ENCODE measurements at places on chromosomes 16 and 17. TPM values are rescaled to one million over a fixed set of nuclear protein-coding genes. Genes with fewer than 3 reads are reported as not detected.
A peak's percentile ranks its signal among the peaks of the same experiment; 100 is the strongest.

DNA sequence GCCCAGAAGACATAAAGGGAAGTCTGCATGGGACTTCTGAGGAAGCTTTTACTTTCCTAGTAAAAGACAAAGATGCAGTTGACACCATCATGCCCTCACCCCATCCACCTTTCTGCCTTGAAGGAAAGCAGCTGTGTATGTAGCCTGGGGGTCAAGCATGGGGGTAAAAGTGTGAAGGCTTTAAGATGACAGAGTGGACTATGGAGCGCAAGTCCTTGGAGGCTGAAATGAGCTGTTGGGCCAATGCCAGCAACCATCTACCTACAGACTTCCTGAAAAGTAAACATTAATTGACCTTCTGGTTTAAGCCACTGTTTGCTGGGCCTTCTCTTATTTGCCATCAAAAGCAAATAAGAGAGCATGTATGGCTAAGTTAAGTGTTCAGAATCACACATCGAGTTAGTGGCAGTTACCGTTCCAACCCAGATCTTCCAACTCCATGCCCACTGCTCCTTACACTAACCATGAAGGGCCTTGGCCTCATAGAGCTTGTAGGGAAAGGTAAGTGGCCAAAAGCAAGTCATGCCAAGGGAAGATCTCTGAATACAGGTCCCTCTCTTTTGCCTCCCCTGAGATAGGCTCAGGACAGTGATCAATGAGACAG lies 30.0 kb downstream of the SLC13A5 start:
- peaks cover 18% of the 10 kb centered on the region for H3K4me1 ChIP-seq
- H3K27me3 ChIP-seq = no peaks in the 10 kb centered on the region
- DNase-seq = no peak
- no peak overlapping the region for H3K27ac ChIP-seq
- H3K36me3 ChIP-seq = no peaks in the 10 kb centered on the region

DNA sequence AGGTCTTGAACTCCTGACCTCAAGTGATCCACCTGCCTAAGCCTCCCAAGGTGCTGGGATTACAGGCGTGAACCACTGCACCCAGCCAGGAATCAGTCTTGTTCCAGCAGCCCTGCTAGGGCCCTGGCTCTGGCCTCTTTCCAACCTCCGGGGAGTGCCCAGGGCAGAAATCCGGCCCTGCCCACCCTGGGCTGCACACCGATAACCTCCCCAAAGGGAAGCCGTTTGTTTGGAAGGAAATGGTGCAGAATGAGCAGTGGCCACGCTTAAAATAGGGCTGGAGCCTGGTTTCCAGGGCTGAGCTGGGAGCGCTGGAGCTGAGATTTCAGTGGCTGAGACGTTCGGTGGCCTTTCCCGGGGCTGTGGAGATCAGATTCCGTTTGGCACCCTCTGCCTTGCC lies 17.8 kb upstream of the EMP2 start:
- no peaks in the 10 kb centered on the region for H3K27me3 ChIP-seq
- DNase-seq = peak; percentile 20
- H3K36me3 ChIP-seq = no peaks in the 10 kb centered on the region
- no peak overlapping the region for H3K27ac ChIP-seq

DNA sequence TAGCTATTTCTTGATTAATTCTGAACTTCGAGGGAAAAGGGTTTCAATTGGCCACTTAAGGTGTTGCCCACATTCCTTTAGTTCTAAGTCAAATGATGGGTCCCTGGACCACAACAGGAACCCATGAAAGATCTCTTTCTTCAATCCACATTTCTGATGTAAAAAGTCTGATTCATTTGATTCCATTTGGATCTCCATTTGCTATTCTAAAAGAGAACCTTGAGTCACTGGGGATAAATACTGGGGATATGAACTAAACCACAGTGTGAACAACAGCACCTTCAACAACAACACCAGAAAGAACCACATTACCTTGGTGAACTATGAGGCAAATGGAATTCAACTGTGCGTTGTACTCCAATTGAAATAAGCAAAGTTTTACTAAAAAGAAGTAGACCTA lies 108.9 kb upstream of the IRX5 start:
- no peaks in the 10 kb centered on the region for H3K4me1 ChIP-seq
- no peak overlapping the region for H3K27ac ChIP-seq
- no peak overlapping the region for H3K4me3 ChIP-seq
- no peaks in the 10 kb centered on the region for H3K27me3 ChIP-seq

GRCh38 chr17:68705714-68706076 lies 104.5 kb upstream of the FAM20A start:
- H3K36me3 ChIP-seq = no peaks in the 10 kb centered on the region
- H3K27me3 ChIP-seq = peaks cover 10% of the 10 kb centered on the region
- DNase-seq = no peak
- no peak overlapping the region for H3K4me3 ChIP-seq
- no peaks in the 10 kb centered on the region for H3K4me1 ChIP-seq

DNA sequence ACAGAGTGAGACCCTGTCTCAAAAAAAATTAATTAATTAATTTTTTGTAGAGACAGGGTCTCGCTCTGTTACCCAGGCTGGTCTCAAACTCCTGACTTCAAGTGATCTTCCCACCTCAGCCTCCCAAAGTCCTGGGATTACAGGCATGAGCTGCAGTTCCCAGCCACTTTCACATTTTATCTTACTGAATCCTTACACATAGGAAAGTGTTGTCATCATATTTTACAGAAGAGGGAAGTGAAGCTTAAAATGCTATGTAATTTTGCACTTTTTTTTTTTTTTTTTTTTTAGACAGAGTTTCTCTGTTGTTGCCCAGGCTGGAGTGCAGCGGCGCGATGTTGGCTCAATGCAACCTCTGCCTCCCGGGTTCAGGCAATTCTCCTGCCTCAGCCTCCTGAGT lies 21.1 kb upstream of the ZNF629 start:
- DNase-seq = no peak
- peaks cover 10% of the 10 kb centered on the region for H3K4me1 ChIP-seq
- no peaks in the 10 kb centered on the region for H3K36me3 ChIP-seq
- no peak overlapping the region for H3K27ac ChIP-seq

DNA sequence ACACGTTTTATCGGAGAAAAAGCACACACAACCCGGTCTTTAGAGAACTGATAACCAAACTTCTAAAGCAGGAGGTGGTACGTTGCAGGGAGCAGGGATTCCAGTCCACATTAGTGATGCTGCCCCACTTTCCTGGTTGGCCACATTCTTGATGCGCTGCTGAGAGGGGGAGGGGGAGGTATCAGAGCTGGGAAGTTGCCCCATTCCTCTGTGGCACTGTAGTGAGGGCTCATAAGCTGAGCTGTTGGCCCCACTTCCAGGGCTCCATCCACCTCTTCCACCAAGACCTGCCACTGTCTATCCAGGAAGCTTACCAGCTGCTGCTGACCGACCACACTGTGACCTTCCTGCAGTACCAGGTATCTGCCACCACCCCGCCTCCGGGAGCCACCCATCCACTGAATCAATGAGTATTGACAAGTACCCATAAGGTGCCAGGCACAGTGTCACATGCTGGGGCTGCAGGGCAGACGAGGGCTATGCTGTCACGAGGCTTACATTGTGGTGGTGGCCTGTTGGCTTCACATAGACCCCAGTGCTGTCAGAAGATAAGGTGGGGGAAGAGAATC lies 1.1 kb downstream of the TSEN54 start:
- peak; percentile 43 for DNase-seq
- peaks cover 35% of the 10 kb centered on the region for H3K4me1 ChIP-seq
- peak overlapping the region; percentile 84 for H3K4me3 ChIP-seq
- no peaks in the 10 kb centered on the region for H3K27me3 ChIP-seq

- H3K27ac ChIP-seq = no peak overlapping the region
- no peaks in the 10 kb centered on the region for H3K4me1 ChIP-seq
- H3K27me3 ChIP-seq = no peaks in the 10 kb centered on the region
Observed at GRCh38 chr16:79107301-79107700, 493.2 kb downstream of the MAF start.

GRAP gene
- total RNA-seq = not detected

PLD2 gene
- 24.3 TPM for total RNA-seq

- peaks cover 48% of the 10 kb centered on the region for H3K27me3 ChIP-seq
- no peaks in the 10 kb centered on the region for H3K36me3 ChIP-seq
- no peak for DNase-seq
- H3K27ac ChIP-seq = no peak overlapping the region
Observed at GRCh38 chr17:48611681-48612455, 1.1 kb upstream of the HOXB7 start.

DNA sequence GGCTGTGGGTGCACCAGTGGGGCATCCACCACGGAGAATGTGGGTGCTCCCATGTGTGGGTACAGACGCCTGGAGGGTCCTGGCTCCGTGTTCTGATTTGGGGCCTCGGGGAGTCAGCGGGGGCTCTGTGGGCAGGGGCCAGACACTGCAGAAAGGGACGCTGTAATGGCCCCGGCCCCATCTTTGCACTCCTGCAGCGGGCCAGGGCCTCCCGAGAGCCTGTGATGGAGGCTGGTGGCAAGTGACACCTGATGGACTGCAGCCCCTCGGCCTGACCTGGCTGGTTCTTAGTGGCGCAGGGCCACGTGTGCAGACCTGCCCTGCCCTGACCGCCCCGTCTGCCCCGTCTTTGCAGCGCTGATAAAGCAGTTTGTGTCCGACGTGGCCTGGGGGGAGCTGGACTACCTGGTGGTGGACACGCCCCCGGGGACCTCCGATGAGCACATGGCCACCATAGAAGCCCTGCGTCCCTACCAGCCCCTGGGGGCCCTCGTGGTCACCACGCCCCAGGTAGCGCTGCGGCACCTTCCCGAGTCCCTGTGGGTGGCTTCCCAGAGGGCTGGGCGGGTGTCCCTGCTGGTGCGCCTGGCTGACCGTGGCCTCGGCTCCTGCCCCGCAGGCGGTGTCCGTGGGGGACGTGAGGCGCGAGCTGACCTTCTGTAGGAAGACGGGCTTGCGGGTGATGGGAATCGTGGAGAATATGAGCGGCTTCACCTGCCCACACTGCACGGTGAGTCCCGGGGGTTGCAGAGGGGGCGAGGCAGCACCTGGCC lies 4.7 kb downstream of the NUBP2 start:
- H3K27me3 ChIP-seq = no peaks in the 10 kb centered on the region
- H3K4me3 ChIP-seq = no peak overlapping the region
- no peak overlapping the region for H3K27ac ChIP-seq

DNA sequence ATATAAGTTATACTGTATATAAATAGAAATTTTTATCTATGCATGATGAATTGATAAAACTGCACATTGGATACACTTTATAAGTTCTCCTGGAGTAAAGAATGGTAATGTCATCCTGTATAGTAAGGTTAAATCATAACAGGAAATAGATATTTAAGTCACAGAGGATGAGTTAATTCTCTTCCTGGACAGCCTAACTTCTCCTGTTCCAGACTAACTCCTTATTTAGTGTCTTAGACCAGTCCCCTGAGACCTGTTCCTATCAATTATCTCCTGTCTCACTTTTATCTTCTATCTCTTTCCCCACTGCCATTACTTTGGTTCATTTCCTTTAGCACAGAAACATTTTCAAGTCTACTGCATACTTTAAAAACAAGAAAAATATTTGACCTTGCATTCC lies 46.5 kb downstream of the SSH2 start:
- H3K4me3 ChIP-seq = no peak overlapping the region
- no peaks in the 10 kb centered on the region for H3K36me3 ChIP-seq
- no peak overlapping the region for H3K27ac ChIP-seq
- H3K4me1 ChIP-seq = no peaks in the 10 kb centered on the region

GRCh38 chr16:16881814-16882213 lies 502.9 kb downstream of the NPIPA7 start:
- H3K27me3 ChIP-seq = no peaks in the 10 kb centered on the region
- no peak for DNase-seq
- H3K36me3 ChIP-seq = no peaks in the 10 kb centered on the region
- H3K4me1 ChIP-seq = no peaks in the 10 kb centered on the region
- no peak overlapping the region for H3K4me3 ChIP-seq

SPATA22 gene
- total RNA-seq = not detected

ARL5C gene
- total RNA-seq = 0.58 TPM

DNA sequence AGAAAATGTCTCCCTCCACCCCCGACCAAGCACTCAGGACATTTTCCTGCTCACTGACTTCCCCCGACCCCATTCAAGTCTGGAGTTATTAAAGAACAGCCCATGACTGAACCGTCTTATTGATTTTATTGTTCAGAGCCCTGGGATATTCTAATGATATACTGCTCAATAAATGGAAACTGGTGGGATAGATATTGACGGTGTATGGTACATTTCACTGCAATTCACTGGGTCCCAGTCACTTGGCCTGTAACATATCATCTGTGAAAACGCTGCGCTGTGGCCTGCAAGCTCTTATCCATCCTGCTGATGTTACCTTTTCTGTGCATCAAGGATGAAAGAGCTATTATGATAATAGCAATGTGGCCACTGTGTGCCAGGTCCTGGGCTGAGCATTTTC lies 258.2 kb downstream of the XYLT1 start:
- no peaks in the 10 kb centered on the region for H3K27me3 ChIP-seq
- no peaks in the 10 kb centered on the region for H3K4me1 ChIP-seq
- H3K4me3 ChIP-seq = no peak overlapping the region
- H3K27ac ChIP-seq = no peak overlapping the region

DNA sequence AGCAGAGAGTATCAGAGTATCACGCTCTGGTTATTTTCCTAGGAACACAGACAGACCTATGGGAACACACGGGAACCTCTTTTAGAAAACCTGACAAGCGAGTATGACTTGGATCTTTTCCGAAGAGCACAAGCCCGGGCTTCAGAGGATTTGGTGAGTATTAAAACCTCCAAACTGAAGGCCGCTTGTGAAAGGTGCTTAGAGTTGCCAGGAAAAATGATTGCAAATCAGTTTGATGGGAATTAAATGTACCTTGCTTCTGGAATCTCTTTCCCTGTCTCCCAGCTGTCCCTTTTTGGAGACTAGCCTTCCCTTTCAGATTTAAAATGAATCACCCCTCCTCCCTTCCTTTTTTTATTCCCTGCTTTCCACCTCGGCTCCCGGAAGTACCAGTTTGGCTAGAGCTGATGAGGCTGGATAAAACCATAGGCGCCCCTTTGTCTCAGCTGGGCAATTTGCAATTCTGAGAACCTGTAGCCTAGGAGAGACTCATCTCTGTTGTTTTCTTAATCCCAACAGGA lies 27.3 kb downstream of the KAT7 start:
- H3K4me3 ChIP-seq = no peak overlapping the region
- no peaks in the 10 kb centered on the region for H3K4me1 ChIP-seq
- no peak overlapping the region for H3K27ac ChIP-seq
- DNase-seq = no peak

DNA sequence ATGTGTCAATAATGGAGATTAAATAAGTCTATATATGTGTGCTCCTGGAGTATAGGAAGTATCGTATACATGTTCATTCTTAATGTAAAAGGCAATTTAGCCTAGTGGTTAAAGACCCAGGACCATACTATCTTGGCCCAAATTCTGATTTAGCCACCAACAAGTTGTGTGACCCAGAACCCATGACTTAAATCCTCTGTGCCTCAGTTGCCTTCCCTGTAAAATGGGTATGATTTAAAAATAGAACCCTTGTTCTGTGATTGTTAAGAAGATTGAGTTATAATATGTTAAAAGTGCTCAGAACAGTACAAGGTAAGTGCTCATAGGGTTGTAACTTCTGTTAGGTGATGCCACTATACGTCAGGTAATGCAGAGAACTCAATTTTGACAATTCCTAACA lies 18.8 kb upstream of the BLMH start:
- H3K4me3 ChIP-seq = no peak overlapping the region
- DNase-seq = no peak
- H3K27me3 ChIP-seq = no peaks in the 10 kb centered on the region
- no peaks in the 10 kb centered on the region for H3K36me3 ChIP-seq
- H3K4me1 ChIP-seq = peaks cover 7% of the 10 kb centered on the region
- no peak overlapping the region for H3K27ac ChIP-seq

Measured in PC-3 (cell line).